ENCODE measurements at places on chromosomes 3 and 15.

- DNase-seq: peak; percentile 35
Observed at GRCh38 chr3:143951351-143951971, 20.2 kb upstream of the DIPK2A start.

DNA sequence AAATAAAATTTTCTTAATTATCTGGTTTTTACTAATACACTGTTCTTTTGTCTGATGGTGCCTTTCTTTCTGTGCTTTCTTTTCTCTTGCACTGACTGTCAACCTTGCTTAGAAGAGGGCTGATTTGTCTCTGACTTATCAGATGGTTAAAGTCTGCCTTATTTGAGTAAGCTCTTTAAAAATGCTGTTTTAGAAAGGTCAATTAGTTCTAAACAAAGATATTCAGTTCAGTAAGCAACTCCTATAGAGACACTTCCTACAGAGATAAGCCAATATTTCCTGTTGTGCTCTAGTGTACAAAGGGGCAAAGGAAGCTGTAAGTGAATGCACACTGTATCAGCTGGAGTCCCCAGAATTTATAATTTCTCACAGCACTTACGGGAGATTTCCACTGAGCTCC, 153.4 kb upstream of the TSPAN3 start:
- no peak for DNase-seq

DNA sequence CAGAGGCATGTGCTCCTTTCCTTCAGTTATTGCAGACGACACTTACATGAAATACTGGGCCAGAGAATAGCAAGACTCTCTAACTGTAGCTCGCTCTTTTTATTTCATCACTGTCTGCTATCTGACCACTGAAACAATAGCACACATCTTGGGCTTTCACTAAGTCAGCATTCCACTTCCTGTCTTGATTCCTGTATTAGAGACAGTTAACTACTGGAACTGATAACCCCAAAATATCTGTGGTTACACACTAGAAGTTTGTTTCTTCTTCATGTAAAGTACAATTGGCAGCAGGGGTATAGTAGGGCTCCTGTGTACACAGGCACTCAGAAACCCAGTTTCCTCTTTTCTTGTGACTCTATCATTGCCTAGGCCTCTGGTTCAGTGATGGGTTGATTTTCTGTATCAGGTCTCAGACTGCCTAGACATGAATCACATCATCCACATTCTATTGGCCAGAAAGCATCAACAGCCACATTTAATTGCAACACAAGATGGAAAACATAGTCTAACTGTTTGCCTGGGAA, 230.2 kb upstream of the CD96 start:
- no peak for DNase-seq

DNA sequence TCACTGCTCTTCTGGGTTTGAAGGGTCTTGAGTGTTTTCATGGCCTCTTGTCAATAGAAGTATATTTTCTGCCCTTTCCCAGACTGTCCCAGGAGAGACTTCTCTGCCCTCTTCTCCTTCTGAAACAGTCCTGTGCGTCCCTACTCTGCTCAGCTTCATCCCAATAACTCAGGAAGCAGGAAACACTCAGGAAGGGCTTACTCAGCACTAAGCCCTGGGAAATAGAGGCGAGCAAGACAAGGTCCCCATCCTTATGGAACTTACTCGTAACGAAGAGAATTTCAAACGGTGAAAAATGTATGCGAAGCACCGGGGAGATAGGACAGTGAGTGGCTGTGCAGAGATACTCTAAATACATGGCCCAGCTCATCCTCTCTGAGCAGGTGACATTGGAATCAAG, 52.8 kb upstream of the TFRC start:
- DNase-seq: no peak

GRCh38 chr3:131279577-131279976, 102.0 kb upstream of the NUDT16 start:
- no peak for DNase-seq

DNA sequence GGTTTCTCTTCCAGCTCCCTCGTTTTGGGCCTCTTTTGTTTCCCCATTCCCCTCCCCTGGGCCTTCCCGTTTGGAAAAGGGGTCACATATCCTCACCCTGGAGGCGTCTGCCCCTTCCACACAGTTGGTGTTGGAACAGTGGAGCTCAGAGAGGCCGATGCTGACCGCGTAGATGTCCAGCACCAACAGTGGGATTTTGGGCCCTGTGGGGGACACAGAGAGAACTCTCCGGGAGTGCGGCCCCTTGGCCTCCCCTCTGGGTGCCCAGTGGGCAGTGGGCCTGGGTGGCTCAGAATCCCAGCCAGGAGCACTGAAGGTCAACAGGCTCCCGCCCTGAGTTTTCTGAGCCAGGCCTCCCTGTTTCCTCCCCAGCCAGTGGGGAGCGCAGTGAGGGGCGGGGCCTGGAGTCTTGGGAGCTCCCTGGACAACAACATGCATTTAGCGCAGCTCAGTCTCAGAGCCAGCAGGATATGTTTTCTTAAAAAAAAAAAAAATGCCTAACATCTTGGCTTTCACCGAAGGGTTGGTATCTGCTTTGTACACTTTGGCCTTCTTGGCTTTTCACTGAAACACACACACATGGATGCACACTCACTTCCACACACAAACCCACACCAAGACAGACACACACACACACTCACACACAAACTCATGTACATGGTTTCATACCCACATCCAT, 670 bp upstream of the ISLR start:
- peak; percentile 67 for DNase-seq

- no peak for DNase-seq
Observed at GRCh38 chr3:54034971-54035370, 87.4 kb upstream of the CACNA2D3 start.

DNA sequence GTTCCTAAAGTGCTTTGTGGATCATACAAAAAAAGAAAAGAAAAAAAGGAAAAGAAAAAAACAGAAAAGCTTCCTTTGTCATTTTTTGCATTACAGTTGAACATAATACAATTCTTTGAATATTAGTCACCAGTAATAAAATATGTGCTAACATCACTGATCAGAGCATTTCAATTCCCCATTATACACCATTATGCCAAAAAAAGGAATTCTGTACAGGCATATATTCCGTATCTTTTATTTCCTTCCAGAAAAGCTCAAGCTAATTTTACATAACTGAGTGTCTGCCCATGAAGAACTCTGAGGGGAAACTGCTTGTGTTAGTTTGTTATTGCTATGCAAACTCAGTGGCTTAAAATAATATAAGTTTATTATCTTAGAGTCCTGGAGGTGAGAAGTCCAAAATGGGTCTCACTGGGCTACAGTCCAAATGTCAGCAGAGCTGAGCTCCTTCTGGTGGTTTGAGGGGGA, 377.9 kb downstream of the GAP43 start:
- DNase-seq: no peak

GRCh38 chr15:38690719-38691332, 126.2 kb upstream of the RASGRP1 start:
- DNase-seq: peak; percentile 70

- DNase-seq: no peak
Observed at GRCh38 chr3:183247011-183247589, 6.0 kb upstream of the B3GNT5 start.

GRCh38 chr15:44719293-44719999, 8.1 kb downstream of the B2M start:
- no peak for DNase-seq

- no peak for DNase-seq
Observed at GRCh38 chr3:60952055-60952454, 299.2 kb downstream of the FHIT start.

- DNase-seq: no peak
Observed at GRCh38 chr3:9156604-9157003, 92.8 kb downstream of the SRGAP3 start.

- peak; percentile 36 for DNase-seq
Observed at GRCh38 chr3:105883798-105884377, 15.1 kb upstream of the CBLB start.

DNA sequence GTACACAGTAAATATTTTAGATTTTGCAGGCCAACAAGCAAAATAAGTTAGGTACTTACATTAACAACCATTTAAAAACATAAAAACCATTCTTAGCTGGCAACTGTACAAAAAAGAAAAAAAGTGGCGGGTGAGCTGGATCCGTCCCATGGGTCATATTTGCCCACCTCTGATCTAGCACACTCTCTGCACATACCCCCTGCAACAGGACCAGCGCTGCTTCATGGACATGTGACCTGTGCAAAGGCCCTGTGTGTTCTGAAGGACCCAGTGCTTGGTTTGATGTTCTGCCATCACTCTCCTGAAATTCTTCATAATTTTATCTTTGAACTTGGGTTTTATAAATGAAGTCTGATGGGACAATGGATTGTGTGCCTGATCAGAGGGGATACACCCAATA, 72.5 kb upstream of the ACAN start:
- DNase-seq: no peak

DNA sequence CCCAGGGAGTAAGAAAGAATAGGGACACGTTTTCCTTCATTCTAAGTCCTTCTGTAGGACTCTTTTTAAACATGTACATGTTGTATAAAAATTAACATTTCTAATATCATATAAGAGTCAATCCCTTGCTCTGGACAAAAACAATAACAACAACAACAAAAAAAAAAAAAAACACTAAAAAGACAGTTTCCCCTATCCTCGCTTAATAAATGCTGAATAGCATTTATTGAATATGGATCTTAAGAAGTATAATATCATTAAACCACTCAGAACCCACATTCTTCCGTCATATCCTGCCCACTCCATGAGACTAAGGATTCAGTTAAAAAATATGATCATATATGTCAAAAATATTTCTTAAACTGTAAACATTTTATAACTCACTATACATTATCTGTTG, 145.1 kb downstream of the AQP9 start:
- no peak for DNase-seq

DNA sequence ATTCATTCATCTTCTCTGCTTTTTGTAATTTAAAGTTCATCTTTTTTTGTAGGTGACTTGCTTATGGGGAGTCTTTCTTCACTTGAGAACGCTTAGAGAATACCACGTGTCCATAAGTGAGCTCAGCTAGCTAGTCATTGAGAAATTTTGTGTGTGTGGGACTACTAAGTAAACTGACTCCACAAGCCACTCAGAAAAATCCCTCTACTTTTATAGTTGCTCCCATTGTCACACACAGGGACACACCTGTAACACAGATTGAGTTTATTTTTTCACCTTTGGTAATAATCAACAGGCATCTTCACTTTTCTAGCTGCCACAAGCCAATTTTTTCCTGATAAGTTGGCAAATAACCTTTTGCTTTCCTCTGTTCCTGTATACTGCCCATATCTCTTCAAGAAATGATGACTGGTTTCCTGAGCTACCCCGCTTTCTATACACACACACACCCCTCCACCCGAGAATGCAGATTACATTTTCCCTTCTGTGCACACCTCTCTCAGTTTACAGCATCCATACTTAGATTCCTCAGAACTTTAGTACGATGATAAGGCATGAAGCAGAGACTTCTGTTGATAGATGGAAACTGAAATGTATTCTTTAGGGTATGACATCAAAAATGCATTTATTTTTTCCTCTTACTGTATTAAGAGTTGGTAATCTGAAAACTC, 4.6 kb downstream of the TSC22D2 start:
- DNase-seq: no peak

GRCh38 chr3:142115867-142116668, 33.3 kb downstream of the TFDP2 start:
- no peak for DNase-seq

DNA sequence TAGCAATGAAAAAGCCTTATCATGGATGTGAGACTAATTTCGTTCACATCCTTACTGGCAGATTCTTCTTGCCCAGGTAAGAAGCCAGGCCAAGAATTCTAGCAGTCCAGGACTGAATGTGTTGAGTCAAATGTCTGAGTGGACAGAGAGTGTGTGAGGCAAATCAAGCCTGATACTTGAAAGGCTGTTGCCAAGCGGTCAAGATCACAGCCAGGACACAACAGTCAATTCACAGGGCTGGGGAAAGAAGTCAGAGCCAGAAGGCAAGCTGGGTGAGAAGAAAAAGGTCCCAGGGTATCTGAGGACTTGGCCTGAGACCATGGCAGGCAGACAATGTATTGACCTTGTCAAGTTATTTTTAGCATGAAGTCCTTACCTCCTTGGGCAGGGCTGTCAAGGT, 301.3 kb downstream of the ZNF385D start:
- no peak for DNase-seq

DNA sequence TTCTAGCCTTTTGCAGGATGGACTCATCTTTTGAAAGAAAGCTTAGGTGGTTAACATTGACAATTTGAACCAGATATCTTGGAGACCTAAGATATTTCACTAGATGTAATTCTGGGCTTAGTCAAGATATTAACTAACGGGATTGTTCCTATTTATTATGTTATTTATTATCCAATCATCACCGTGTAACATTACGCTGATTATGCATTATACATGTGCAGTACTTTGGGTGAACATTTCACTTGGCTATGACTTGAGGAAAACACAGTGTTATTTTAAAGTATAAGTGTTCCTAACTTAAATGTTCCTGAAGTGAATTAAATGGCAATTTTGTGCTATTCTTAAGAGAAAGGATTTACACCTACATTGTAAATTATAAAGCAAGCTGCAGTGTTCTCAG, 574.5 kb upstream of the KCNMB2 start:
- DNase-seq: no peak

DNA sequence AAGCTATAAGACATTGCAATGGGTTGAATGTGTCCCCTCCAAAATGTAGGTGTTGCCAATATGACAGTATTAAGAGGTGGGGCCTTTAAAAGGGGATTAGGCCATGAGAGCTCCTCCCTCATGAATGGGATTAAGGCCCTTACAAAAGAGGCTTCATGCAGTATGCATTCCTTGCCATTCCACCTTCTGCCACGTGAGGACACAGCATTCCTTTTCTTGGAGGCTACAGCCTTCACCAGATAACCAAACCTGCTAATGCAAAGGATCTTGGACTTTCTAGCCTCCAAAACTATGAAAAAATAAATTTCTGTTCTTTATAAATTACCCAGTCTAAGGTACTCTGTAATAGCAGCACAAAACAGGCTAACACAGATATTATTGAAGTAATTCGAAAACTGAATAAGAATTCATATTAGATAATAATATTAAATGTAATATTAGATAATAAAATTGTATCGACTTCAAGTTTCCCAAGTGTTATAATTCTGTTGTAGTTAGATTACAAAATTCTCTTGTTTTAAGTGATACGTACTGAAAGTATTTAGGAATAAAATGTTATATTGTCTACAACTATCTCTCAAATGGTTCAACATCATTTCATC, 29.4 kb upstream of the ATP8B4 start:
- DNase-seq: peak; percentile 35

DNA sequence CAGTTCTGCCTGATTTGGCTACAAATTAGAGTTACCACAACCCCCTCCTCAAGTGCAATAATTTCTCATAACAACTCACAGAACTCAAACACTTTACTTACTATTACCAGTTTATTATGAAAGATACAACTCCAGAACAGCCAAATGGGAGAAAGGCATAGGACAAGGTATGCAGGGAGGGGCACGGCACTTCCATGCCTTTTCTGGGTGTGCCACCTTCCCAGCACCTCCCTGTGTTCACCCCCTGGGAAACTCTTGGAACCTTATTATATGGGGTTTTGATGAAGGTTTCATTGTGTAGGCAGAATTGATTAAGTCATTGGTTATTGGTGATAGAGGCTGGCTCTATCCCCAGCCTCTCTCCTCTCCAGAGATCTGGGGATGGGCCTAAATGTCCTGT, 66.6 kb upstream of the RAP2B start:
- DNase-seq: no peak

Data from BE2C (cell line).